RCC 7860 (cell line): ENCODE measurements at places on chromosomes 6 and 20.

- no peak for DNase-seq
Observed at GRCh38 chr6:30670760-30671527, 1.9 kb downstream of the DHX16 start.

GRCh38 chr6:113184291-113184690 is 672.9 kb upstream of the MARCKS start:
- DNase-seq, result peak; percentile 84

GRCh38 chr6:16057446-16057845 is 71.4 kb upstream of the MYLIP start:
- DNase-seq, result no peak

DNA sequence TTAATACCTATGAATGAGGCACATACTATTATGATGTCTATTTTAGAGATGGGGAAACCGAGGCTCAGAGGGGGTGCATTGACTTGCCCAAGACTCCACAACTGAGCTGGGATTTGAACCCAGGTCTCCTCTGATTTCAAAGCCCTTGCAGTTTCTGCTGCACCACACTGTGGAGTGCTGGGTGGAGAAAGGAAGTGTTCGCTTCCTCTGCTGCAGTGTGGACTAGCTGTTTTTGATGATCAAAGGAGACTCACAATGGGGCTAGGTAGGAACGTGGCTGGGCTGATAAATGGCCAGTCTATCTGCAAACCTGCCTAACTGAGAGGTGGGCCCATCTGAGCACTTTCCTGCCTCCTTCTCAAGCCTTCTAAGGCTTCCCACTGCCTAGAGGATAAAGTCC is 87.2 kb downstream of the CD40 start:
- no peak for DNase-seq

DNA sequence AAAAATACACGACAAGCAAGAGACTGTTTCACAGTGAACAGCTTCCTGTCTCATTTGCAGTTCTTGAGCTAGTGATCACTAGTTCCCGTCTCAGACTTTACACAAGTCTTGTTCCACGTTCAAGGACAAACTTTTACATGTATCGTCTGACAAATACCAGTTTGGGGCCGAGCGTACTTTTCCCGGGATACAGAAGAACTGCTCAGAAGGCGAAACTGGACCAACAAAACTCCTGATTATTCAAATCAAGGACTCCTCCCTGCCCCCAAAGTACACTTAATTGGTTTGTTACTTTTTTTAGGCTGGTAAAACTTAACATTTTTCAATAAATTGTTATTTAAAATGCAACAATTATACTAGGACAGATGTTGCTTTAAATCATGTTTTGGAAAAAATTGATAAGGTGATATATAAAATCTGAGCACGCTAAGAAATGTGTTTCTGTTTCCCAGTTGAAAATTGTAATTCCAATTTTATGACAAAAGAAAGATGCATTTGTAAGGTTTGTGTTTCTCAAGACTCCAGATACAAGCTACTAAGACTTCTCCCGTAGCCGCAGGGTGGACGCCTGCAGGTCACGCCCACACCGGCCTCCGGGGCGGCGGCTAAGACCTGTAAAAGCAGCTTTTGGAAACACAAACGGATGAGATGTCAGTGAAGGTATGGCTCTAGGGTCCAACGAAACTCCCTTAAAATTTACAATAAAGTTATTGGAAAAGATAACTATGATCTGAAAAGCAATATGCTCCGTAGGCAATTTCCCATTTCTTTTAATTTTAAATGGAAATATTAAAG is 16.8 kb upstream of the TCFL5 start:
- DNase-seq, result no peak

GRCh38 chr6:31651602-31652191 is 764 bp downstream of the BAG6 start:
- peak; percentile 51 for DNase-seq

GRCh38 chr6:94215552-94215951 is 796.2 kb upstream of the EPHA7 start:
- DNase-seq, result no peak

DNA sequence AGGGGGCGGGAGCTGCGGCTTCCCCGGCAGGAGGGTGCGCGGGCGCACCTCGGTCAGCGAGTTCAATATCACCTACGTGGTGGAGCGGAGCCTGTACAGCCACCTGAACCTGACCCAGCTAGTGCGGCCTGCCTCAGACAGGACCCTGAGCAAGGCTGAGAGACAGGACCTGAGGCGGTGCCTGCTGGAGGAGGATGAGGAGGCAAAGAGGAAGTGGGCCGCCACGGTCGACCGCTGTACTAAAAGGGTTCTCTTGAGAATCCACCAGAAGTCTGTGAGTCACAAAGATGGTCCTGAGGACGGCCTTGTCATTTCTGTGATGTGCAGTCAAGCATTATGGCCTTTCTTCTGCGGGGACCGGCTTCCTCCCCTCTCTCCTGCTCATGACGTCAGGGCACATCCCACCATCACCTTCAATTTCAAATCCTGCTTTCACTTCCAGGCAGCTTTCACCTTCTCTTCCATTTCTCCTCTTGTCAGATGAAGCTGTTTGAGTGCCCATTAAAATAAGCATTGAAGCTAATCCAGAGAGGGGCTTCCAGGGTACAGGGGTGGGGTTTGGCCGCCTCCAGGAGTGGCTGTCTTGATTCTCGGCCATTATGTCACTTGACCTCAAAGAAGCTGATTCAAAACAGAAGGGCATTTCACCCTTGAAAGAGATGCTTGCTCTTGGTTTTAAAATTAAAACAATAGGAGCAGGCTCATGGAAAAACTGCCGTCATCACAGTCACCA is 177.6 kb downstream of the SASH1 start:
- DNase-seq, result peak; percentile 59

GRCh38 chr6:13260831-13261230 is 67.5 kb downstream of the TBC1D7 start:
- no peak for DNase-seq

DNA sequence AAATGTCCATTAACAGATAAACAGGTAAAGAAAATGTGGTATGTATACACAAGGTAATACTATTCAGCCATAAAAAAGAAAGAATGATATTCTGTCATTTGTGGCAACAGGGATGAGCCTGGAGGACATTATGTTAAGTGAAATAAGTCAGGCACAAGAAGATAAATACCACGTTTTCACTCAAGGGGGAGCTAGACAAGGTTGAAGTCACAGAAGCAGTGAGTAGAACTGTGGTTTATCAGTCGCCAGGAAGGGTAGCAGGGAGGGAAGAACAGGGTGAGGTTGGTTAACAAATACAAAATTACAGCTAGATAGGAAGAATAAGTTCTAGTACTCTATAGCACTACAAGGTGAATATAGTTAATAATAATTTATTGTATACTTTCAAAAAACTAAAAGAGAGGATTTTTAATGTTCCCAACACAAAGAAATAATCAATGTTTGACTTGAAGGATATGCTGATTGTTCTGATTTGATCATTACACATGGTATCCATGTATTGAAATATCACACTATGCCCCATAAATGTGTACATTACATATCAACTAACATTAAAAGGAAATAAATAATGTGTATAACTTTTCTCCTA is 21.1 kb downstream of the RTN4IP1 start:
- DNase-seq, result peak; percentile 52

DNA sequence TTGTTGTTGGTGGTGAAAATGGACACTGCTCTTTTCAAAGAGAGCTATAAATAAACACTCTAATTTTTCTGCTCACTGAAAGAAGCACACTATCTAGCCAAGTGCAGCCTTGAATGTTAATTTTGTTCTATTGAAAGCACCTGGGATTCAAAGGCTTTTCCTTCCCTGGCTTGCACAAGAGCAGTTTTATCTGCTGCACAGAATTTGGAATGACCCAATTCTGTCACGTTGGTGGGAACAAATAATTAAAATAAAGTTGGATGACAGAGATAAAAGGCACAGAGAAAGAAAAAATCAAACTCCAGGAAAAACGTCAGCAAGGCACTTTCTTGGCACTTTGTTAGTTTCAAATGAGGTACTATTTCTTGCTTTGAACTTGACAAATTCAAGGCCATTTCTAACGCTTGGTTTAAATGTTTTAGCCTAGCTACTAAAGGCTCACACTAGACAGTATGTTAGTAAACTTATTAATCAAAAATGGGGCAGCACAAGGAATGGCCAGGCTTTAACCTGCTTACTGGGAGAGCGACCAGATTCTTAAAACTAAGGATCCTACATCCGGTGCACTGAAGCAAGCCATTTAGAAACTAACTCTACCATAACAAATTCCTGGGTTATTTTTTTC is 145.5 kb upstream of the ARG1 start:
- DNase-seq, result no peak

- DNase-seq, result no peak
Observed at GRCh38 chr6:49980898-49981297, 11.5 kb upstream of the DEFB113 start.

DNA sequence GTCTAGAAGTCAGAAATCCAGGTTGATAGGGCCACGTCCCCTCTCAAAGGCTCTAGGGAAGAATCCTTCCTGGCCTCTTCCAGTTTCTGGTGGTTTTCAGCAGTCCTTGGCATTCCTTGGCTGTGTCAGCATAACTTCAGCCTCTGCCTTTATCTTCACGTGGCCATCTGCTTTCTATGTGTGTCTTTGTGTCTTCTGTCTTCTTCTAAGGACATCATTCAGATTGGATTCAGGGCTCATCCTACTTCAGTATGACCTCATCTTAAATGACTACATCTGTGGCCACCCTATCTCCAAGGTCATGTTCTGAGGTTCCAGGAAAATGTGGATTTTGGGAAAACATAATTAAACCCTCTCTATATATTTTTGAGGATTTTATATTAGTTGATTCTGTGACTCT is 23.0 kb downstream of the C6orf89 start:
- DNase-seq, result no peak

DNA sequence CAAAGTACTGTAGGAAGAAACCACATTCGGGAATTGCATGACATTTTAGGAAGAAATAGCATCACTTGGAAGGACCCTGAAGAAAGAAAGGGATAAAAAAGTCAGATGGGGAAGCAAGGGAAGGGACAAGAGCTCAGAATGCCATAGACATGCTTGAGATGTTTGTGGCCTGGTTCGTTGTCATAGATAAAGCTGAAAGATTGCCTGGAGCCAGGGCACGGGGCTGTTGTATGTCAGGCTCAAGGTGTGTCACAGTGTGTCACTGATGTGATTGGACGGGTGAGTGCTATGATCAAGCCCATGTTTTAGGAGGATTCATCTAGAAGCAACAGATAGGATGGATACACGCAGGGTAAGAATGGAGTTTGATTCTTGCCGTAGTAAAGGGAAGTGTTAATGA is 216.2 kb upstream of the SOX4 start:
- no peak for DNase-seq

- DNase-seq, result peak; percentile 26
Observed at GRCh38 chr6:75204217-75204958, 1.5 kb downstream of the COL12A1 start.

GRCh38 chr6:170152989-170153388 is 137.9 kb downstream of the DLL1 start:
- DNase-seq, result peak; percentile 10

- no peak for DNase-seq
Observed at GRCh38 chr20:62203378-62204030, 16.6 kb downstream of the HRH3 start.

DNA sequence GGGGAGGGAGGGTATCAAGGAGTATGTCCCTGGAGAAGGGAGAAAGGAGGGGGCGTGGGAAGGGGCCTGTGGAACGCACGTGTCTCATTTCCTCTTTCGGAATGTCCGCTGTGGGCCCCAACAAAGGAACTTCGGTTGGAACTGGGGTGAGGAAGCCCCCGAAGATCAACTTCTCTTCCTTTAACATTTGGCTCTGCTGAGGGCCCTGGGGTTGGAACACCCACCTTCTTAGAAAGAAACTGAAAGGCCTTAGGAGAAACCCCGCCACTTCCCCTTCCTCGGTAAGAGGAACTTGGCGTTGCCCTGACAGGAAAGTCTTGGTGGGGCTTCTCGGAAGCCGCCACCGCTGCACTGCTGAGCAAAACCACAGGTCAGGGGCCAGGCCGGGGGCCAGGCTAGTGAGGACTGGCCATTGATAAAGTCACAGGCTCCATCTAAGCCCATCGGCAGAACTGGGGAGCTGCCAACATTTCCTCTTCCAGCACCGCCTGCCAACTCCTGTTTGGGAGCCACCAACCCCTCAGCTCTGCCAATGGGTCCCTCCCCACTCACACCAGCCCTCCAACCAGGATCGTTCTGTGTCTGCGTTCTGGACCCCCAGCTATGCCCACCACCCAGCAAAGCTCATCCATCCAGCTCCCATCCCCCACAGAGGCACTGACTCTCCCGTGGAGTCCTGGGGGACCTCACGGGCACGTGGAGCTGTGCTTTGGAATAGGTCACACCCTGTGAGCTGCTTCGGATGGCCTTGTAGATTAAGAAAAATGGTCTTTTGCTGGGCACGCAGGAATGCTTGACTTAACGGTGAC is 44.8 kb downstream of the FGD2 start:
- DNase-seq, result no peak

DNA sequence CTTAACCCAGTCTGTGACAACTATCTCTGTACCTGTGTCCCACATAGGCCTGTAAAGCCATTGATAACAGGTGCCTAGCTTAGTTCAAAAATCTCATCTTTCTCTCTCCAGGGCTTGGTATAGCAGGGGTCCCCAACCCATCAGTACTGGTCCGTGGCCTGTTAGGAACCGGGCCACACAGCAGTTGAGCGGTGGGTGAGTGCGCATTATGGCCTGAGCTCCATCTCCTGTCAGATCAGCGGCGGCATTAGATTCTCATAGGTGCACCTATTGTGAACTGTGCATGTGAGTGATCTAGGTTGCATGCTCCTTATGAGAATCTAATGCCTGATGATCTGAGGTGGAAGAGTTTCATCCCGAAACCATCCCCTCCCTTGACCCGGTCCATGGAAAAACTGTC is 3.4 kb downstream of the LYRM4 start:
- no peak for DNase-seq

DNA sequence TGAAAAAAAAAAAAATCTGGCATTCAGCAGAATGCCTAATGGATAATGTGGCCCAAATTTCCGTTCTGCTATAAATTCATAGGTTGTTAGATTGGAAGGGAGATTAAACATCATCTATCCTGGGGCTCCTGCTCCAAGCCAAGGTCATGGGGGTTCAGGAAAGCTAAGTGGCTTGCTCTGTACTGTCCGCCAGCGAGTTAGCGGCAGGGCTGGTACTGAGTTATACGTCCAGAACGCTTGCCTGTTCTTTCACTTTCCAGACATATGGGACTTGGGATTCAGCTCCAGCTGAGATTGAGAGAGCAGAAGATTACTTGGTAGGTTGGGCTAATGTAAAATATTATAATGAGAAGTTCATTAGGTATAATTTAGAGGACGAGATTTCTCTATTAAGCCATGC is 858 bp downstream of the RWDD1 start:
- DNase-seq, result no peak

DNA sequence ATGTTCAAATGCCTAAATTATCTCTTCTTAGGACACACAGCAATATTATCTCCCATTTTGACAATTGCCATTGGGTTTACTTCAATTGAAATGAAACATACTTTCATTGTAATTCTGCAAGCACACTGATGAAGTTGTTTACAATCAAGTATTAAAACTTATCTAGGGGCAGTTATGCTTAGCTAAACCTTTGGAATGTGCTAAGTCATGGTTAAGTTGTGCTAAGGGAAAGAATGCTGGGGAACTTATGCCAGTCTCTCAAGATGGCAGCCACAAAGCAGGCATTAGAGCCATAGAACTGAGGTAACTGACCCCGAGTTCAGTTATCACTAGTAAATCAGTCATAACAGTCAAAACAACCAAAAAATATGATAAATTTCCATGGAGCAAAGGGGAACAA is 59.1 kb upstream of the NT5E start:
- peak; percentile 13 for DNase-seq

GRCh38 chr6:1387538-1387875 is 1.9 kb upstream of the FOXF2 start:
- DNase-seq, result no peak
